ENCODE measurements at places on chromosomes 3 and 15.

- no peak for DNase-seq
These were observed 11.5 kb downstream of the CCDC80 start for GRCh38 chr3:112629425-112629824.

DNA sequence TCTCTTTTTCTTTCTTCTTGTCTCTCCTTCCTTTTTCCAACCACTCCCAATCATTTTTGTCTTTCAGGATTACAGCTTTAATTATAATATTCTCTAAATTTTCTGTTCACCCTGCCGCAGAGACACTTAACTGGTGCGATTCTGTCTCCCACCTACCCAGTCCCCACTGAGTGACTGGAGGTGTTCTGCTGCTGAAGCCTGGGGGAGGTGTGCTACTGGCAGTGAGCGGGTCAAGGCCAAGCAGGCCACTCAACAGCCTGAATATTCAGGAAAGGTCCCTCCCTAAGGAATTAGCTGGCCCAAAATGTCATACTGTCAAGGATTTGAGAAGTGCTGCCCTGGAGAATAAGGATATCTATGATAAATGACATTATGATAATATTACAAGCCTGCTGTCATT lies 126.5 kb downstream of the GABRG3 start:
- DNase-seq: no peak

- no peak for DNase-seq
These were observed 138.3 kb downstream of the GSK3B start for GRCh38 chr3:119955972-119956371.

DNA sequence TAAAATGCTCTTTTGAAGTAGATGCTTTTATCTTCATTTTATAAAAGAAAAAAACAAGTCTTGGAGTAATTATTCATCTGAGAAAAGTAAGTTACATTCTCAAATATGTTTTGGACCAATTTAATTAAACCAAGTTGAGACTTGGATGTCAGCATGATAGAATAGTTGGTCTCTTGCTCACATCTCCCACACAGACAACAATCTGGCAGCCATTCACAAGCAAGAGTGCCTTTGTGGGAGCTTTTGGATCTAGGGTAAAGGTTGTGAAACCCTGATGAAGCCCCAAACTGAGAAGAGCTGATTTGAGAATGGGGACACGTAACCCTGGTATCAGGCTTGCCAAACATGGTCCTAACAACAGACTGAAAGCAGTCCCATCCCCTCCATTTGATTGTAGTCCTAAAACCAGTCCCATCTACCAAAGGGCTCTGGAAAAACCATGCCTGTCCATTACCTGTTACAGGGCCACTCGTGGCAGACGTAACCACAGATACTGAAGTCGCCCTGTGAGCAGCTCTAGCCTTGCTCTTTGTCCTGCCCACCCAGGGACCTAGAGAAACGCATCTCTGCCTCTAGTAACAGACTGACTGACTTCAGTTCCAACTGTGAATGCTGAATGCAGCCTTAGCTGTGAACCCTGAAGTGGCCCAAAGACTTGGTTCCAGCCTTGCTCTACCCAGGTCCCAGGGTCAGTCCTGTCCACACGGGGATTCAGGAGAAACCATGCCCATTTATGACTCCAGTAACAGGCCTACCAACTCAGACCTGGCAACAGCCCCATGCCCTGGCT lies 145.5 kb upstream of the SYNPR start:
- DNase-seq: no peak

DNA sequence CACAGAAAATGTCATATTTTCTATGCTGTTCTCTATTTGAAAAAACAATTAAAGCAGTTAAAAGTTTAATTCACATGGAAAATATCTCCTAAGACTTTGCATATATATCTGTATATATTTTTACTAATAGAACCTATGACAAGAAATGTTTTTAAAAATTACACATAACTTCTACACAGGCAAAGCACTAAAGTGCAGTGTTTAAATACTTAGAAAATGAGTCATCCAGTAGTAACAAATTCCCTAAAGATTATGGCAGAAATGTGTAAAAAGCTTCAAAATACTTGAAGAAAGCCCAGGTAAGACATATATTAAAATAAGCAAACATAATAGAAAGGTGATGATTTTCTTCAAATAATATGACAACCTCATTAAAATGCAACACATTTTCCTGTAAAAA lies 236.6 kb downstream of the TBC1D5 start:
- DNase-seq: no peak

DNA sequence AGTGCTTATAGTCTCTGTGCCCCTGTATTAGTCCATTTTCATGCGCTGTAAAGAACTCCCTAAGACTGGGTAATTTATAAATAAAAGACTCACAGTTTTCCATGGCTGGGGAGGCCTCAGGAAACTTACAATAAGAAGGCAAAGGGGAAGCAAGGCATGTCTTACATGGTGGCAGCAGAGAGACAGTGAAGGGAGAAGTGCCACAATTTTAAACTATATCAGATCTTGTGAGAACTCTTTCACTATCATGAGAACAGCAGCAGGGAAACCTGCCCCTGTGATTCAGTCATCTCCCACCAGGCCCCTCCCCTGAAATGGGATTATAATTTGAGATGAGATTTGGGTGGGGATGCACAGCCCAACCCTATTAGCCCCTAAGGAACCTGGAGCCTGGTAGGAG lies 243.2 kb downstream of the EDEM1 start:
- DNase-seq: no peak

DNA sequence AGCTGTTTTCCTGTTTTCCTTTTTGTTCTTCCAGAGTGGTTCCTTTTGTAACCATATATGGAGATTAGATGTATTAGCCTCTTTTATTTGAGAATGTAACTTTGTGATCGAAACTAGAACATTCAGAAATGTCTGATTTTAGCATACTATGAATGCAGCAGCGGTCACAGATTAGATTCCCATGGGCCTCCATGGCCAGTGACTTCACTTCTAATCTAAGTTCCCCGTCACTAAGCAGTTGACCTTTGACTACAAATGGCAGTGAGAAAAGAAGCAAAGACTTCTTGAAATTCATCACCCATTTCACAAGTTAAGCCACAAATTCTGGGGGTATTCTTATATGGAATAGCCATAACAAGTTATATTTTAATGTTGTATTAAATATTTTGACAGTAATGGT lies 114.6 kb upstream of the FLNB start:
- no peak for DNase-seq

DNA sequence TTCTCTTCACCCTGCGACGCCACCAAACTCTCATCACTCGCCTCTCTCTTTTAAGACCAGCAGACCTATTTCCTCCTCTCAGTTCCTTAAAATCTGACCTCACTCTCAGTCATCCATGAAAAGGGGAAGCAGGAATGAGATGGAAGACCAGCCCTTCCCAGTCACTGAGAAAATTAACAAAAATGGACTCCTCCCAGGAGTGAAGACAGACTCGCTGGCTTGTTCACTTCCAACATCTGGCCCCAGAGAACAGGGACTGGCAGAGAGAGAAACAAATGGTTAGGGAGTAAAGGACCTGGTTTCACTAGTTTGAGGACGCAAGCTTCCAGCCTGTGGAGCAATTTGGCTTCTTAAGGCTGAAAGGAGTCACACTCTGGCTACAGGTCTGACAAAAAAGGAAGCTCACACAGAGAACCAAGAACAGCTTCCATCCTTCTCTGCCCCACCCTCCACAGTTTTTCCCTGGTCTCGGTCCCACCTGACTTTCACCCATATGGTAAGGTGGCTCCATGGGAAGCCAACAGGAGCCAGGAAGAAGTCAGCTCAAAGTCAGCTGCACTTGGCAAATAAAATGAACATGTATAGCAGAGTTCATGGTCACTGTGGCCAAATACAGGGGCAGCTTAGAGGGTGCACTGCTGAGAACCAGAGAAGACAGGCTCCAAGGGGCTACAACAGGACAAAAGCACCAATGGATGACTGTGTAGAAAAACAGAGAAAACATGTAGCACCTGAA lies 57.2 kb downstream of the ITGB5 start:
- DNase-seq: no peak

DNA sequence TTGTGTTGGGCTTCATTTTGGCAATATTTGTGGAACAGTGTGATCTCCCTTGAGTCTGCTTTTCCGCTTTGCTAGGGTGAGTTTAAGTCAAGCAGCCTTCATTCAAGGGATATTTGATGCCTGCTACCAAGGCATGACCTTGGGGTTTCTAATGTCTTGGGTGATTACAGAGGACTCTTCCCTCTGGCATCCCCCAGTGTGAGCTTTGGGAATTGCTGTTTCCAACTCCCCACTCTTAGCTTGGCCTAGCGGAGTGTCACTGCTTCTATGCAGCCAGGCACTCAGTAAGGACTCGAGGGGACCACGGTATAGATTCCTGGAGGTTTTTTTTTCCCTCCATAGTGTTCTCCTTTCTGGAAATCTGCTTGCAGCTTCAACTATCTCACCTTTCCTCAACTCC lies 21.1 kb downstream of the GCNT3 start:
- no peak for DNase-seq

GRCh38 chr3:37481982-37482381 lies 307.6 kb upstream of the LRRFIP2 start:
- no peak for DNase-seq

- no peak for DNase-seq
These were observed 225.9 kb downstream of the OXSM start for GRCh38 chr3:26015752-26016151.

DNA sequence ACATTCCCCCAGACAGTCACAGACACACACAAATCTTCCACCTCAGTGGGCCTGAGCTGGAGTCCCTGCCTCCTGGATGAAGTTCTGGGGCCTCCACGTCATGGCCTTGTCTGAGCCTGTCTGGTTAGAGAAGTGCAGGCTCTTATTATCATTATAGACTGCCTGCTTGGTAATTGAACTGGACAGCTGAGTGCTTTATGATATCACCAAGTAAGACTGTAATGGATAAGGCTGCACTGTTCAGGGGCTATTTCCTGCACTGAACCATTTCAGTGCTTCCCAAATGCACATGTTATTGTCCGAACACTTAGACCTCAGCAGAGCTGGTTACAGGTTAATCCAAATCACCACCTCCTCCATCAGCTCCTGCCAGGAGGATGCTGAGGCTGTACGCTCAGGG lies 8.7 kb upstream of the ST6GAL1 start:
- no peak for DNase-seq

- DNase-seq: no peak
These were observed 42.6 kb downstream of the KLHL25 start for GRCh38 chr15:85752124-85752475.

DNA sequence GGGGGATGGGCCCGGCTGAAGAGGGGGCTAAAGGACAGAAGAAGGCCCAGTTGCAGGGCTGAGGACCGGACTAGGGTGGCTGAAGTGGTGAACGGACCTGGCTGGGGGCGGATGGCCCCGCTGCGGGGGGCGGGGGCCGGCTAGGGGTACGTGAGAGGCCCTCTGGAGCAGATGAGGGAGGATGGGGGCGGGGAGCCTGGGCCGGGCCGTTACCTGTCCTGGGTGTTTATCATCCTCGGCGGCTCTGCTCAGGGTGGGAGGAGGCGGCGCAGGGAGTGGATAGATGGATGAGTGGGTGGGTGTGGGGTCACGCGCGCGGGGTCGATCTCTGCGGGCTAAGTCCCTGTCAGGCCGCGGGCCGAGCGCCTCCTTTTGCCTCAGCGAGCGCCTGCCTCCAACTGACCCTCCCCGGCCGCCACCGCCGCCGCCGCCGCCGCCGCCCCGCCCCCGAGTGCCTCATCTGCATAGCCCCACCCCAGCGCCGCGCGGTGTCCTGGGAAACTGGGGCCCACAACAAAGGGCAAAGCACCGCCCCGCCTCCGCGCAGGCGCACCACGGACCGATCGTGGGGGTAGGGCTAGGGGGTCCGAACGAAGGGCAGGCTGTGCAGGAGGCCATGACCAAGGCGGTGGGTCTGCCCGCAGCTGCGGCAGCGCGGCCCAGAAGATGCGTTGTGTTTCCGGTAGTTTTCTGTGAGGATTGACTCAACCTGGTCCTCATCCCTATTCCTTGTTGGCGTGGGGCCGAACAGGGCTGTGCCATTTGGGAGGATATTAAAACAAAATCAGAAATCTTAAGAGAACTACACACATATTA lies 72.4 kb downstream of the RBPMS2 start:
- peak; percentile 86 for DNase-seq

DNA sequence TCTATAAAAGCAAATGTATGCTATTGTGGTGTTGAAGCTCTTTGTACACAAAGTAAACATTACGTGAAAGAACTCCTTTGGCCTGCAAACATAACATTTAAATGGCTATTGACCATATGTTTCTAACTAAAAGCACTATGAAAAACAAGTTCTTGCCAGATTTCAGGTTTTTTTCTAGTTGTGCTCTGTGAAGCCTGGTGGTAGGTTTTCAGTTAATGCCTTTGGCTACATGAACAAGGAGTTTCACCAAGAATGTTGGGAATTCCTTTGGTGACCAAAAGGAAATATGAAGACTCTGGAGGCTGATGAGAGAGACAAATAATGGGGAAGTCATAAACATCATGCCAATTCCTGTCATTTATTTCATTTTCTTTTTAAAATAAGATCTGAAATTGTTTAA lies 66.0 kb downstream of the RBMS3 start:
- DNase-seq: no peak

DNA sequence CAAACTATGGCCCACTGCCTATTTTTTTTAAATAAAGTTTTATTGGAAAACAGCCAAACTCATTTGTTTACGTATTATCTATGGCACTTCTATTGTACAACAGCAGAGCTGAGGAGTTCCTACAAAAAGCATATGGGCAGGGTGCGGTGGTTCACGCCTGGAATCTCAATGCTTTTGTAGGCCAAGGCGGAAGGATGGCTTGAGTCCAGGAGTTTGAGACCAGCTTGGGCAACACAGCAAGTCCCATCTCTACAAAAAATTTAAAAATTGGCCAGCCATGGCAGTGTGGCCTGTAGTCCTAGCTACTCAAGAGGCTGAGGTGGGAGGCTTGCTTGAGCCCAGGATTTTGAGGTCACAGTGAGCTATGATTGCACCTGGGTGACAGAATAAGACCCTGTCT lies 142.3 kb downstream of the RORA start:
- no peak for DNase-seq

DNA sequence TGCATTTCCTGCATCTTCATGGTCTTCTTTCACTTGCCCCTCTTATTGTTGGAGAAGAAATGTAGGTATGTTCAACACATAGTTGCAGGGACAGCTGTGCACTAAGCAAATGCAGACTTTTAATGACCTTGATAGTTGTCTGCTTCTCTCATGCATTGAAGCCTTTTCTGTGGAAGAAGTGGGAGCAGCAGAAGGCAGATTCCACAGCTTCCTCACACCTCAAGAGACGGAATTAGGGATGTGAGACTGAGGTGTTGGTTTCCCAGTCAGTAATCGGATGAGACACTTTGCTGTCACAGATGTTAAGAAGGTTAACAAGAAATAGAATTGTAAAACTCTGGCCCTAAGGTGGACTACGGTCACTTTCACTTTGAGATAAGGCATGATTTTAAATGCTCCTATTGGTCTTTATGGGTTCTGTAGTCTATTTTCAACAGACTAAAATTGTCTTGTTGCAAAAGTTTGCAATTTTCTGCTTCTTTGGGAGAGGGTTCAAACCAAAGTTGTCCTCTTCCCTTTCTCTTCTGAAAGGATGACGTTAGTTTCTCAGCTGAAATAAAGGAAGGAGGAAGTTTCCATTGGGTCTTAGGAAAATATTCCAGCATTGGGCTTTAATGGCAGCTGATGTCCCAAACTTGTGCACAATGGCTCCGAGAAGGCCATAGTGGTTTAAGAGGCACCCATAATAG lies 117.4 kb downstream of the LPP start:
- DNase-seq: no peak

GRCh38 chr3:156649681-156650080 lies 24.7 kb upstream of the TIPARP start:
- no peak for DNase-seq

GRCh38 chr15:45187894-45188830 lies at the start of gene SHF:
Gene SHF, minus strand, starts transcription at chr15:45187966. Its CDS starts 15 bp downstream, at chr15:45187951.
- no peak for DNase-seq

GRCh38 chr15:83970295-83970890 lies 265.2 kb upstream of the GOLGA6L4 start:
- no peak for DNase-seq
